ENCODE measurements at places on chromosomes 16 and 17. TPM values are rescaled to one million over a fixed set of nuclear protein-coding genes. Genes with fewer than 3 reads are reported as not detected.

Gene DNAH3
- not detected for total RNA-seq

DNA sequence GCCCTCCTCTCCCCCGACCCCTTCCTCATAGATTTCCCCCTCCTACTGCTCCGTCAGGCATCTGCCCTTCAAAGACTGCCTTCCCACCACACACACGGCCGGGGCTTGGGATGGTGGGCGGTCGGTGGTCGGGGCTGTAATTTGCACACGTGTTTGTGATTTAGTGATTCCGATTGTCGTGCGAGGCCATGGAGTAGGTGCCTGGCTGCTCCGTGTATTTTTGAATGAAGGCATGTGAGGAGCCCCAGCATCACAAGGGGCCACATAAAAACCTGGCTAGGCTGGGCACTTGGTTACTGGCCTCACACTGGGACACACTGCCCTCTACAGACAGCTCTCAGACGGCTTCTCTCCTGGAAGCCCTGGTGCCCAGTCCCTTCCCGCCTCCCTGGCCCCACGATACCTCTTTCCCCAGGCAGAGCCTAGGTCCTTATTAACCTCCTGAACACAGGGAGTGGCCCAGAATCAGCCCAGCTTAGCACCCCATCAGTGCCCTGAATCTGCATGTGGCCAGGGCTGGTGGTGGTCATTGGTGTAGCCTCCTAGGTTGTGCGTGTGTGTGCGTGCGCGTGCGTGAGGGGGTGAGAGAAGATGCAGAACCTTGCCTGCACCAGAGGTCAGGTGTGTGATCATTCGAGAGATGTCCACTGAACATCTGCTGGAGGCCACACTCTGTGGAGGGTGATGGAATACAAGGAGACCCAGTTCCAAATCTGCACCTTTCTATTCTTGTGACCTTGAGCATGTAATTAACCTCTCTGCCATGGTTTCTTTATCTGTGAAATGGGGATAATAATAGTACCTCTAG lies 1.3 kb upstream of the SOCS1 start:
- peak; percentile 91 for DNase-seq

- no peak for DNase-seq
Measured at GRCh38 chr17:31508288-31509094, 117.0 kb downstream of the RAB11FIP4 start.

GRCh38 chr16:1450841-1451240 lies 6.5 kb upstream of the CCDC154 start:
- no peak for DNase-seq

DNA sequence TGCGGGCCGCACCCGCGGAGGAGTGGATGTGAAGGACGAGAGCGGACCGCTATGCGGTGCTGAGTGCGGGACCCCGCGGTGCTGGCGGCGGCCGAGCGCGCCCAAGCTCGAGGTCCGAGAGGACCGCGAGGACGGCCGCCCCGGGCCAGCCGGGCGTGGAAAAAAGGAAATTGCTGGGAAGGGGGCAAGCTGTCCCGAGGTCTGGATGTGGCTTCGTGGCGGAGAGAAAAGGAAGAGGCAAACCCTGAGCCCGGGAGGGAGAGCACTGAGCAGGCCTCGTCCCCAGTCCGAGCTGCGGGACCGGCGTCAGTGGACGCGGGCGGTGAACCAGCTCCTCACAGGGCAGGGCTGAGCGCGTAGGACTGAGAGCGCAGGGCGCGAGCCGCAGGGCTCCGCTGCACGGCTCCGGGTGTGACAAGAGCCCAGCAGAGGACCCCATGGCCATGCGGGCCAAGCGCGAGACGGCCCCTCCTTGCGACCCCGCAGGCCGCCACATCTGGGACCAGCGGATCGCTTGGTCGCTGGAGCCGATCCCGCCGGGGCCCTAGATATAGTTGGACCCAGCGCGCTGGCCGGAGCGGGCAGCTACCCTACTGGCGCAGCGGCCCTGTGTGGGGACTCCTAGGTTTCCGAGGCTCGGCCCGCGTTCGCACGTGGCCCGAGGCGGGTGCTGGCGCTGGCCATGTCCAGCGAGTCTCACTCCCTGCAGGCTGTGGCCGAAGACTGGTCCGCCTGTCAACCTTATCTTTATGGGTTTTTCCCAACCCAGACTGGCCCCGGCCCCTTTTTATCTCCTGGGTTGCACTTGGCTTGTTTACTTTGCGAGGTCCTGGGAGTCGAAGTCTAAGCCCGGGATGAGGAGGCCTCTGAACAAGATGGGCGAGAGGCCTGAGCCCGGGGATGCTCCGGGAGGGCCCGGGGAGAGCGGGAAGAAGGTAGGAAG lies 2.4 kb downstream of the TBX4 start:
- DNase-seq, result no peak

GRCh38 chr17:14197057-14197456 lies 39.6 kb downstream of the CDRT15 start:
- no peak for DNase-seq

DNA sequence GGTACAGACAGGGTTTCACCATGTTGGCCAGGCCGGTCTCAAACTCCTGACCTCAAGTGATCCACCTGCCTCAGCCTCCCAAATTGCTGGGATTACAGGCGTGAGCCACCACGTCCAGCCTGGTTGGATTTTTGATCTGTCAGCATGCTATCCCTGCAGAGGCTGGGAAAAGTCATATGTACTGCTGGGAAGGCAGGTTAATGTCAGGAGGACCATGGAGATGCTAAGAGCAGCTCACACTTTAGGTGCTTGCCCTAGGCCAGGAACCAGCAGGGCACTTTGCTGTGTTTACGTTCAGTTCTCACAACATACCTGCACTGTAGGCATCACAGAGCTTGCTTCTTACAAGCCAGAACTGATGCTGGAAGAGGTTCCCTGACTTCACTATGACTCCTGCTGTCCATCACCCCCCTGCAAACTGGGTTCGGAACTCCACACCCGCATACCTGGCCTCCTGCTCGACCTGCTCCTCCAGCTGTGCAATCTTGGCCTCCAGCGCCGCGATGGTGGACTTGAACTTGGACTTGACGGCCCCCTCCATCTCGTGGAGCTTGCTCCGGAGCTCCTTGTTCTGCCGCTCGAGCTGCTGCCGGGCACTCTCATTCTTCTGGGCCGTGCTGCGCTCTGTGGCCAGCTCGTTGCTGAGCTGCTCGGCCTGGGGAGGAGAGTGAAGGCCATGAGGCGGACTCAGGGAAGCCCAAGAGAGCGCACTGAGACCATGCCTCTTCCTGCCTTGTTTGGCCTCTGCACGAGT lies 66.8 kb downstream of the NDE1 start:
- no peak for DNase-seq

- DNase-seq, result no peak
Measured at GRCh38 chr17:1552932-1553331, 9.7 kb downstream of the PITPNA start.

Data from posterior vena cava (tissue), 2 donors.